ENCODE measurements at places on chromosomes 4 and X.

- DNase-seq, result peak; percentile 45
These were observed 27.2 kb downstream of the ANTXR2 start for GRCh38 chr4:80045786-80046185.

DNA sequence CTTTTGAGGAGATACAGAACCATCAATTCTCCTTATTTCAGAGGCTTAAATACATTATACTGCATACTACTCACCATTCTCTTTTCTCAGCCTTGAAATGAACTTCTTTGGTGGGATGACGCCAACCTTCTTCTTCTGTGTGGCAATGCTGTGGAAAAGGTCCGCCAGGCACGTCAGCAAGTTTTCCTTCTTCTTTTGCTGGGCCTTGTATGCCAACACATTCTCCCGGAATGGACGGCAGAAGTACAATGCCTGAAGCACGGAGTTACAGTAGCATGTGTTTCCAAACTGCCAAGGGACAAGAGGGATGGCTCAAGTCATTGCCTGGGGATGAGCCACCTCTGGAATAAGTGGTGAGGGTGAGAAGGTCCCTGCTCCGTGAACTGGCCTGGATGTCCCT is 31.2 kb downstream of the USP46 start:
- no peak for DNase-seq

DNA sequence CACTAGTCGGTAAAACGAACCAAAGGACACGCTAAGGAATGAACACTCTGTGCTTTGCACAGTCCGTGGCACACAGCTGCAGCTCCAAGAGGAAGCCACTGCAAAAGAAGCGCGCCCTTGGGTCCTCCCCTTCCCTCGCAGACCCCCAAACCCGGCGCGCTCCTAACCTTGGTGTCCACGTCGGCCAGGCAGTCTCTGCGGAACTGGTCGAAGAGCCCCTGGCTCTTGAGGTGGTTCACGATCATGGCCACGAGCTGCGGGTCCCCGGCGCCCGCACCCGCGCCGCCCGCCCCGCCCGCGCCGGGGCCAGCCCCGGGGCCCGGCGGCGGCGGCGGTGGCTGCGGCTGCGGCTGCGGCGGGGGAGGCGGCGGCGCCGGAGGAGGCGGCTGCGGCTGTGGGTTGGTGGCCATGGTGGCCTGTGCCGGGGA is 333 bp downstream of the BOD1L1 start:
- no peak for DNase-seq

DNA sequence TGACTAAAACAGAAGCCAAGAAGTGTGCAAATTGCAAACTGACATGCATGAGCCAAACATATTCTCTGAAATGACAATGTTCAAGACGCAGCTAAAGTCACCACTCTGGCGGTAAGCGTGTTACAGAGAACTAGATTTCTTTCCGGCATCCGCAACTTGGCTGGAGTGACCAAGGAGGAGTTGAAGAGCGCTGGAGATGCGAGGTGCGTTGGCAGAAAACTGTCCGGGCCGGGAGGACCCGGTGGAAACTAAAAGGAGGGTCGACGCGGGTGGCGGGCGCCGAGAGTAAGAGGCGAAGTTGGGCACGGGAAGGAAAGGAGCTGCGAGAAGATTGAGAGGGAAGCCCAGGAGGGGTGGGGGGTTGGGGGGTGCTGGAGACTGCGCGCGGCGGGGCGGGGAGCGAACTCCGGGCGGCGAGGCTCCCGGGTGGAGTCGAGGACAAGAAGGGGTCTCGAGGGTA is 807 bp downstream of the SEL1L3 start:
- DNase-seq, result no peak

DNA sequence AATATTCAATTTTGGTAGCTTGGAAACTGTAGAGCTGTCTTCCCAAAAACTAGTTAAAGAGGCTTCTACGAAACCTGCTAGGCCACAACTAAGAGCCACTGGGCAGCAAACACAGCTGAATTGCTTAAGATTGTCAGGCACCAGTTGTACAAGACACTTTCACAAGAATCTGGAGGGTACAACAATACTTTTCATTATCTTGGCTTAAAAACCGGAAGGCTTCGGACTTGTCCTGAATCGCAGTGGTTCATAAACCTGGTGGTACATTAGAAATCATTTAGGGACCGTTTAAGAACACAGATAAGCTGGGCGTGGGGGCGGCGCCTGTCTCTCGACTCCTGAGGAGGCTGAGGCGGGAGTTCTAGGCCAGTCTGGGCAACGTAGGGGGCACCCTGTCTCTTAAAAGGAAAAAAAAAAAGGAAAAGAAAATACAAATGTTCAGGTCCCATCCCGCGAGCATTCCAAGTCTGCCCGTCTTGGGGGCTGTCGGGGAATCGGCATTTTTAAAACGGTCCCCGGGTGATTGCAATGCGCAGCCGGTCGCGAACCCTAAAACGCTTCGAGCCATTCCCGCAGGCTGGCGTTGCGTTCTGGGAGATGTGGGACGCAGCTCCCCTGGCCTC is 763 bp downstream of the PYURF start:
- no peak for DNase-seq
